Activated effector memory CD4-positive, alpha-beta T cell treated with Interleukin-2 at 50 U/mL for 16 hours (primary cell): ENCODE measurements at places on chromosomes 11 and 22.

GRCh38 chr11:21173476-21173875 lies 504.1 kb downstream of the NELL1 start:
- no peak for DNase-seq

GRCh38 chr11:130599073-130599654 lies 150.7 kb downstream of the ADAMTS15 start:
- DNase-seq: no peak

DNA sequence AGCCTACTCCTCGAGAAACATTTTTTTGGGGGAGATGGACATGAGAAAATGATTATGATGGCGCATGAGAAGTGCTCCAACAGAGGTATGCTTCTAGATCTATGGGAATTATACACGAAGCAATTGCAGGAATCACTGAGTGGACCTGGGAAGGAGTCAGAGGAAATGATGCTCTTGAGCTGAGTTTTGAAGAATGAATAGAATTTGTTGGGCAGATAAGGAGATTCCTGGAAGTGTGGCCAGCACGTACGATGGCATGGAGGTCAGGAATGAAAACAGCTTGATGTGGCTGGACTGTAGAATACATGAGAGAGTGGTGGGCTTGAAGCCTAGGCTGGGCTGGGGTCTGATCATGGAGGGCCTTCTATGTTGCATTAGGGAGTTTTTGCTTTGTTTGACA lies 31.7 kb downstream of the ADAMTS15 start:
- DNase-seq: no peak

DNA sequence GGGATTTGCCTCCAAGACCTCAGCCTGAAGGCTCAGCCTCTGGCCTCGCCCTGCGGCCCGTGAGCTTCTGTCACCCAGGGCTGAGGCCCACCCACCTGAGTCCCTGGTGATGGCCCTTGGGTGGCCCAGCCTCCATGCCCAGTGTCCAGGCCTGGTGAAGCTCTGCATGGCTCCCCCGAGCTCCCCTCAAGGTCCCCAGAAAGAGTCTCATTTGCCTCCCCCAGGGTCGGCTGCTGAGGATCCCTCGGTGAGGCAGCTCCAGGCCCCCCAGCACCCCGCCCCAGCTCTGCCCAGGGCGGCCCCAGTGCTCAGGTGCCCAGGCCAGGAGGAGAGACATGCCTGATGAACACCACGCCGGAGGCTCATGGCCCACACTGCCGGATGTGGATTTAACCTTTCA lies 2.1 kb upstream of the TH start:
- DNase-seq: no peak

GRCh38 chr11:106642331-106642730 lies 375.9 kb downstream of the GUCY1A2 start:
- no peak for DNase-seq

DNA sequence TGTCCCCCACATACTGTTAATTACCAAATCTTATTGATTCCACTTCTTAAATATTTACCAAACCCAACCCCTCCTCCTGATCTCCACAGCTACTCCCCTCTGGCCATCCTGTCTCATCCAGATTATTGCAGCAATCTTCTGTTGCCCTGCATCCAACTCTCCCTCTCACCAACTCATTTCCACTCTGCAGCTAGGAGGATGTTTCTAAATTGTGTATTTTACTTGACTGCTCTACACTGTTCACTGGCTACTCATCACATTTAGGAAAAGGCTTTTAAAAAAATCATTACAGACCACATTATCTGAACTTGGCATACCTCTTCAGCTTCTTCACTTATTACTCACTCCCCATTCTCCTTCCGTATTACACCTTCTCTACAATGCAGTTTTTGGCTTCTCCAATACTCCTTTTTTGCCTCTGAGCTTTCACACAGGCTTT lies 117.9 kb downstream of the ATG16L2 start:
- DNase-seq: no peak

GRCh38 chr11:133797554-133797953 lies 47.8 kb downstream of the SPATA19 start:
- no peak for DNase-seq

DNA sequence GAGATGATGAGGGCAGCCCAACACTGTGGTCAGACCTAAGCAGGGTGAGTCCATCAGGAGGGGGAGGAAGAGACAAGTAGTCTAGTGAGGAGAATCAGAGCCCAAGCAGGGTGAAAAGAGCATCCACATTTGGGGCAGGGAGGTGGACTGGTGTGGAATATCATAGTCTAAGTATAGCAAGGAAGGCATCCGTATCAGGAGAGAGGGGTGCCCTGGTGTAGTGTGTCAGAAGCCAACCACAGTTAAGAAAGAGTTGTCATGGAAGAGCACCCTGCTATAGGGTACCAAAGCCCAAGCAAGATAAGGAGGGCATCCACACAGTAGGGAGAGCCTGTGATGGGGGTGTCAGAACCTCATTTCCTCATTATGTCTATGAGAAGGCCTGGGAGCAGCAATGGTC lies 45.3 kb downstream of the PAK1 start:
- DNase-seq: no peak

DNA sequence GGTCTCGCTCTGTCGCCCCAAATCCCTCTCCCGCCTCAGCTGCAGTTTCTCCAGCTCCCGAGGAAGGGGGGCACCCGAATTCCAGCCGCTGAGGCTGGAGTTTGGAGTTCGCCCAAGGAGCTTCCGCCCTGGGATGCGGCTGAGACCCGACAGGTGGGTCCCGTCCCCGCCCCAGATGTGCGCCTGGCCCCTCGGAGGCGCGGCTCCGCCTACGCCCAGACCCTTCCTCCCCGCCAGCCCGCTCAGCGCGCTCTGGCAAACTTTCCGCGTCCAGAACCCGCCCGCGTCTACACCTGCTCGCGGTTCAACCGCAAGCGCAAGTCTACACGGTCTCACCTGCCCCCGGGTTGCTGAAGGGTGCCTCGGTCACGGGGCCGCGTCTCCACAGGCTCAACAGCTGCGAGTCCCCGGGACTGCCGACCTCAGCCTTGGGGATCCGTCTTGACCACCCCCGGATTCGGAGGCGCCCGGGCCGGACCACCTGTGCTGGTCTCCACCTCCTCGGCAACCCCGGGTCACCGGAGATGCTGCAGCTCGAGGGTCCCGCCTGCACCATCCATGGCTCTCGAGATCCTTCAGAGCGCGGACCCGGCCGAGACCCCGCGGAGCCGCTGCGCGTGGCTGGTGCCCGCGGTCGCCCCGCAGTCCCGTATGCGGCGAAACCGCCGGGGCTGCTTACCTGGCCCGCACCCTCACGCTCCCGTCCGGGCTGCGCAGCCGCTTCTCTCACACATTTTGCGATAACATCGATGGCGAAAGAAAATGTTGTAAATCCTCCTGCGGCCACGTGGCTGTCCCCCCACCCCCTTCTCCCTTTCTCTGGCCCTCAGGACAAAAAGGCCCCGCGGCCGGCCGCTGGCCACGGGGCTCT lies 63.6 kb downstream of the NFAM1 start:
- no peak for DNase-seq

DNA sequence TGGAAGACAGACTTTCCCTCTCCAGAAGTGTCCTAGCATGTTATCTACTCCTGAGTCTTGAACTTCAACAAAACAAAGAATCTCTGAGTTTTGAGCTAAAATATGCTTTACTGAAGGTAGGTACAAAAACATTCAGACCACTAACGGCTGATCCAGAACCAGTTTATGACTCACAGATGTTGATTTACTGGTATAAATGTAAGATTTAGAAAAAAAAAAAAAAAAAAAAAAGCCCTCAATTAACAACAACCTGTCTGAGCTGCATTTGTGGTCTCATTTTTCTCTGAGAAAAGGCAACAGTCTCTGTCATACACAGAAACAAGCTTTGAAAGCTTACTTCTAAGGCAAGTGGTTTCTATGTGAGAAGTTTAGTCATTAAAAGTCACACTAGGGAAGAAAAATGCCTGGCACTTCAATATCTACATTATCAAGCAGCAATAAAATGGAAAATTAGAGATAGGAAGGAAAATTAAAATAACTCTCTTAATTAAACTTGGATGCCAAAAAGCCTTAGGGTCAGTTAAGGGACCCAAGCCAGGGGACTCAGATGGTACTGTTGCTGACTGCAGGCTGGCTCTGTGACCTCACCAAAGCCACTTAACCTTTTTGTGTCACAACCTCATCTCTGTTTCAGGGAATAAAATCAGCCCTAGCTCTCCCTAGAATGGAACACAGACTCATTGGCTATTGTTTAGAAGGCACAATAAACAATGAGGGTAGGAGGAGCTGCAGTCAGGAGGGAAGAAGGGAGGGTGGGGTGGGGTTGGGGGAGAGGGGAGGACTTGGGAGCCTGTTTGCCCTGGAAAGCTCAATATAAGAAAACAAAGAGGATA lies 61.7 kb downstream of the ETS1 start:
- DNase-seq: no peak

GRCh38 chr11:23497040-23497439 lies 636.8 kb upstream of the CCDC179 start:
- no peak for DNase-seq

DNA sequence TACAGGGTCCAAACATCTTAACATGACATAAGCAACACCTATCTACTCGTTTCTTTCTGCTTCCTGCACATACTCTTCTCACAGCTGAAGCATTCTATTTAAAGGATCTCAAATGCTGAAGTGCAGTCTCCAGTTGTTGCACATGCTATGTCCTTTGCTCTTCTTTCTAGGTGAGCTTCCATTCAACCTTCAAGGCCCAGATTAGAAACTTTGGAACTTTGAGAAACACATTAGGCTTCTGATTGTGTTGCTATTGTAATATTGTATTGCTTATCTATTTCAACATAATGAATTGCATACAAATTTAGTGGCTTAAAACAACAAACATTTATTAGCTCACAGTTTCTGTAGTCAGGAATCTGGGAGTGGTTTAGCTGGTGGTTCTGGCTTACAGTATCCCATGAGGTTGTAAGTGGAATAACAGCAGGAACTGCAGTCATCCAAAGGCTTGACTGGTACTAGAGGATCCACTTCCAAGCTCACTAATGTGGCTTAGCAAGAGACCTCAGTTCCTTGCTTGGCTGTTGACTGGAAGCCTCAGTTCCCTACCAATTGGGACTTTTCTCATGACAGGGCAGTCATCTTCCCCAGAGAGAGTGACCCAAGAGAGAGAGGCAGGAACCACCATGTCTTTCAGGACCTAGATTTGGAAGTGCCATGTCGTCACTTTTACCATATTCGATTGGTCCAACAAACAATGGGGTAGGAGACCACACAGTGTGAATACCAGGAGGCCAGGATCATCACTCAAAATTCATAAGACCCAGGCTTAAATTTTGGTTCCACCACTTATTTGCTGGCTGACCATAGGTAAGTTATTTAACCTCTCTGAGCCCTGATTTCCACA lies 27.2 kb upstream of the RASSF10 start:
- no peak for DNase-seq

GRCh38 chr22:46663436-46664100 lies 43.4 kb downstream of the GRAMD4 start:
- no peak for DNase-seq

DNA sequence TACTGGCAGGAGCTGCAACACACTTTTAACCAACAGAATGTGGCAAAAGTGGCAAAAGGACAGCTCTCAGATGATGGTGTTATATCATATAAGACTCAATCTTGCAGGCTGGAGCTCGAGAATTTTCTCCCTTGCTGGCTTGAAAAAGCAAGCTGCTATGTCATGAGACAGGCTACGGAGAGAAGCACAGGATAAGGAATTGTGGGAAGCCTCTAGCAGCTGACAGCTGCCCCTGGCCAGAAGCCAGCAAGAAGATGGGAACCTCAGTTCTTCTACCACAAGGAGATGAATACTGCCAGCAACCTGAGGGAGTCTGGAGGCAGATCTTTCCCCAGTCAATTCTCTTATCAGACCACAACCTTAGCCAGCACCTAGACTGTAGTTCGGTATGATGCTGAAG lies 24.6 kb downstream of the FXYD6 start:
- no peak for DNase-seq

DNA sequence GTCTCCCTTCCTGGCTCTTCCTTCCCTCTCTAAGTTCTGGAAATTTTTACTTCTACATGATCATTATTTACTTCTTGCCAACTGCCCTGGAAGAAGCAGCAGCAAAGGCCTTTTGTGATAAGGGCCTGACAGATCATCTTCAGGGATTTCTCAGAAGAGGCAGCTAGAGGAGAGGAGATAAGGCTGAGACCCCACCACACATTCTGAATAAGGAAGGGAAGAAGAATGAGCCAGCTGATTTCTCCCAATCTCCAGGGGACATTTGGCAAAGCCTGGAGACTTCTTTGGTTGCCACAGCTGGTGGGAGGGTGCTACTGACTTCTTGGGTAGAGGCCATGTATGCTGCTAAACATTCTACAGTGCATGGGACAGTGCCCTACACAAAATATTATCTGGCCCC lies 122.4 kb upstream of the OR9Q1 start:
- no peak for DNase-seq

DNA sequence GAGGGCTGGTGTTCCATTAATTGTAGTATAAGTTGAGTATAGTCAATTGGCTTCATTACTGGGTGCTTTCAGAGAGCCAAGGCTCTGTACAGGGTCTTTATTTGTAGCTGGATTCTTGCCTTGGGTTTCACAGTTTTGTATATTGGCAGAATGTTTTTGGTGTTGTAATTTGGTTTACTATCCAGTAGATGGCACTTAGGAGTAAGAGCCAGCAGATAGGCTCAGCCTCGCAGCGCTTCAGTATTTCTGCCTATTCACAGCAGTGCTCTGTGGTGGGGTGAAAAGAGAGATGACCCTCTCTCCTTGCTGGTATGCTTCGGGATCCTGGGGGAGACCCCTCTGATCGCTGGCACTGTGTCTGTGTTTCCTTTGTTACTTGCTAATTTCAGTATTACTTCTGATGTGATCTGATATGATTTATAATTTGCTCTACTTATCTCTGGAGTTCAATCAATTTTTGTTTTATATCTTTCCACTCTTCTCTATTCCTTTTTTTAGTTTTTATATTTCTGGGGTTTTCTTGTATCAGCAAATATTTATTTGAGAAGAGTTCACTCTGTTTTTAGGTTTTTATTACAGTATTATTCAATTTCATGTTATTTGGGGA lies 52.2 kb downstream of the ANO5 start:
- DNase-seq: no peak

DNA sequence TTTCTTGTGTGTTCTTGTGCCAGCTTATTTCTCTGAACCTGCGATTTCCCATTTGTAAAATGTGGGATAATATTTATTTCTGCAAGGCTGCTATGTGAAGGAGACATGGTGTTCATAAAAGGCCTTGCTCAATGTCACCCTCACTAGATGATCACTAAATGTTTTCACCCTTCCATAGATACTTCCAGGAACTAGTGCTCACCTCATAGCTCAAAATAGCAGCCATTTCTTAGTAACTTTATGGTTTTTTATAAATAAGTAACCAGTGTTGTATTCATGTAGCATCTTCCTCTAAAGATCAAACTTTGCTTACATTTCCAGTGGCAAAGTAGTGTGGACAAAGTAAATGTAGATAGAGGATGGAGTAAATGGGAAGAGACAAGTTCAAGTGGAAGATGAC lies 23.8 kb downstream of the SYTL2 start:
- DNase-seq: no peak

GRCh38 chr11:64477675-64478074 lies 113.3 kb upstream of the SLC22A12 start:
- DNase-seq: no peak

GRCh38 chr11:73982595-73982989 lies at the start of gene UCP2:
Gene UCP2 (minus strand): TSS chr11:73982843. CDS start chr11:73978378, 4,465 bp downstream.
- DNase-seq: peak; percentile 80

GRCh38 chr11:35045236-35045820 lies 93.6 kb upstream of the CD44 start:
- peak; percentile 63 for DNase-seq

GRCh38 chr11:58027341-58027740 lies 3.4 kb upstream of the OR6Q1 start:
- no peak for DNase-seq
